Activated CD4-positive, alpha-beta memory T cell treated with anti-CD3 and anti-CD28 coated beads for 36 hours (primary cell): ENCODE measurements at places on chromosomes 1 and 21. TPM values are rescaled to one million over a fixed set of nuclear protein-coding genes. Genes with fewer than 3 reads are reported as not detected.

OR10Z1 gene
- not detected for total RNA-seq

SPRR1A gene
- total RNA-seq: not detected

FMO1 gene
- total RNA-seq: not detected

INPP5B gene
- 24.3 TPM for total RNA-seq

UTS2 gene
- not detected for total RNA-seq

C1orf167 gene
- not detected for total RNA-seq

DNA sequence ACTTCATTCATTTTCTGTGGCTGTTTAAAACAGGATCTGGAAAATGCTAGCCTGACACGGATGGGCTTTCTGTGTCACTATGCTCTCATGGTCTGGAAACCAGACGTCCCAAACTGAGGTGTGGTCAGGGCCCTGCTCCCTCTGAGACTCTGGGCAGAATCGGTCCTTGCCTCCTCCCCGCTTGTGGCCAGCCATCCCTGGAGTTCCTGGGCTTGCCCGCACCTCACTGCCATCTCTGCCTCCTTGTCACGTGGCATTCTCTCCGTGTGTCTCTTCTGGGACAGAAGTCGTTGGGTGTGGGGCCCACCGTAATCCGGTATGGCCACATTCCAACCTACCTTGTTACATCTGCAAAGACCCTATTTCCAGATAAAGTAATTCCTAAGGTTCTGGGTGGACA is 10.1 kb upstream of the ACTRT2 start:
- H3K4me3 ChIP-seq: no peak overlapping the region
- H3K36me3 ChIP-seq: peaks cover 2% of the 10 kb centered on the region
- H3K4me1 ChIP-seq: no peaks in the 10 kb centered on the region
- no peak overlapping the region for H3K27ac ChIP-seq
- DNase-seq: no peak

DNA sequence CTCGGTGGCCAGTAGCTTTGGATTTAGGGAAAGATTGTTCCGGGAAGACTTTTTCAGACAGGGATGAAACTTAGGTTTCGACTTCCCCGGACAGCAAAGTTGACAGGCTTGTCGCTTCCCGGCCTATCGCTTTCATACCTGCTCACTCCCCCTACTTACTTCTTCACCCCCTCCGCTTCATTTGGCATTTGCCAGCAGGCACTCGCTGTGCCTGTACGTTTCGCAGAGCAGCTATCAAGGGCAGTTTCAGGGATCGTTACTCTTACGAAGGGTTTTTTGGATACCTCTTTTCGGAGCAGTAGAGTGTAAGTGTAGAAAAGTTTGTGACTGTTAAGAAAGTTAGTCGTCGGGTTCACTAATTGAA is 393 bp downstream of the BLZF1 start:
- no peak overlapping the region for H3K4me3 ChIP-seq
- no peak overlapping the region for H3K27ac ChIP-seq
- H3K4me1 ChIP-seq: peaks cover 25% of the 10 kb centered on the region
- peaks cover 19% of the 10 kb centered on the region for H3K36me3 ChIP-seq

DNA sequence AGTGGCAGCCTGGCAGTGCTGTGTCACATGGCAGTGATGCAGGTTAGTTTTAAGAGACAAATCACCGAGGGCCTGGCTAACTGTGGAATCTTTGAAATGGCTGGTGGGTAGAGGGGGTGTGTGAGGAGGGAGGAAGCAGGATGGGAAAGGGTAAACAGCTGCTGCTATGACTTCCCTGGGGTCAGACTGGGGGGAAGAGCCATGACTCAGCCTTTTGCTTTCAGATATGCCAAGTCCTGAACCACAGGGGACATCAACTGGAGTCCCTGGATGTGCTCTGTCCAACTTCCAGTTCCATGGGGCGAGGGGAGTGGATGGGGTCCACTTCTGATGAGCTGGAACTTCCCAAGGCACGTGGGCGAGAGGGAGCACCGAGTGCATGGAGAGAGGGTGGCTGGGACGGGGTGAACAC is 121.1 kb upstream of the ADAR start:
- DNase-seq: peak; percentile 38
- peaks cover 16% of the 10 kb centered on the region for H3K27me3 ChIP-seq
- no peak overlapping the region for H3K4me3 ChIP-seq
- no peak overlapping the region for H3K27ac ChIP-seq

- H3K27ac ChIP-seq: peak overlapping the region; percentile 63
- H3K36me3 ChIP-seq: peaks cover 10% of the 10 kb centered on the region
- peaks cover 17% of the 10 kb centered on the region for H3K4me1 ChIP-seq
- DNase-seq: peak; percentile 34
These were observed 59.8 kb upstream of the MORC3 start for GRCh38 chr21:36260030-36260787.

- H3K4me1 ChIP-seq: peaks cover 28% of the 10 kb centered on the region
- peaks cover 39% of the 10 kb centered on the region for H3K27me3 ChIP-seq
- DNase-seq: no peak
- no peak overlapping the region for H3K4me3 ChIP-seq
- no peak overlapping the region for H3K27ac ChIP-seq
These were observed 163.2 kb upstream of the NBPF11 start for GRCh38 chr1:148315071-148315811.

GRCh38 chr1:3564921-3565831 is 46.1 kb downstream of the MEGF6 start:
- H3K4me3 ChIP-seq: no peak overlapping the region
- no peaks in the 10 kb centered on the region for H3K27me3 ChIP-seq
- no peak overlapping the region for H3K27ac ChIP-seq
- peak; percentile 28 for DNase-seq
- no peaks in the 10 kb centered on the region for H3K36me3 ChIP-seq

GRCh38 chr1:40808909-40809308 is 25.3 kb downstream of the KCNQ4 start:
- H3K4me1 ChIP-seq: peaks cover 19% of the 10 kb centered on the region
- H3K27me3 ChIP-seq: no peaks in the 10 kb centered on the region
- no peaks in the 10 kb centered on the region for H3K36me3 ChIP-seq

DNA sequence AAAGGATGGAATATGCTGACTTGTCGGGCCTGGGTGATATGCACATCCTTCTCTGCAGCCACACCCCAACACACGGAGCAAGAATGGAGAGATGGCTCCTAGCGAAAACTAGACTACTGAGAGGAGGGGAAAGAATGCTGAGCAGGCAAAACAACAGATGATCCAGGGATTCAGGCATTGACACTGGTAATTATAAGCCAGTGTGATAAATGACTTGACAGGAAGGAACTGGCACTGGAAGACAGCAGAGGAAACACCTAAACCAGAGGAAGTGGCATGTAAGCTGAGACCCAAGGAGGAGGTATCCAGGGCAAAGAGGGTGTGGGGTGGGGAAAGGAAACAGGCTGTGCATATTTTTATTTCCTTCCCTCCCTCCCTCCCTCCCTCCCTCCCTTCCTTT is 31.7 kb upstream of the KHDRBS1 start:
- DNase-seq: peak; percentile 45
- peak overlapping the region; percentile 78 for H3K27ac ChIP-seq
- no peaks in the 10 kb centered on the region for H3K27me3 ChIP-seq
- H3K4me1 ChIP-seq: peaks cover 43% of the 10 kb centered on the region
- no peaks in the 10 kb centered on the region for H3K36me3 ChIP-seq

GRCh38 chr1:1281533-1282321 is 1.5 kb downstream of the SCNN1D start:
- no peaks in the 10 kb centered on the region for H3K27me3 ChIP-seq
- H3K4me1 ChIP-seq: peaks cover 3% of the 10 kb centered on the region
- DNase-seq: peak; percentile 56
- H3K36me3 ChIP-seq: no peaks in the 10 kb centered on the region

DNA sequence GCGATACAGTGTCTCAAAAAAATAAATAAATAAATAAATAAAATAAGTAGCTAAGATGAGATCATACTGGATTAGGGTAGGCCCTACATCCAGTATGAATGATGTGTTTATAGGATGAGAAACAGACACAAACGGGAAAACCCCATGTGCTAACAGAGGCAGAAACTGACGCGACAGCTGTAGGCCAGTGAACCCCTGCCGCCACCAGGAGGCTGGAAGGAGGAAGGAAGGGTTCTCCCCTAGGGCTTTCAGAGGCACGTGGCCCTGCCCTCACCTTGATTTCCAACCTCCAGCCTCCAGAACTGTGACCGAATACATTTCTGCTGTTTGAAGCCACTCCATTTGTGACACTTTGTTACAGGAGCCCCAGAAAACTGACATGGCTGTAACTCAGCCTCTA is 38.5 kb downstream of the CHD5 start:
- H3K4me3 ChIP-seq: no peak overlapping the region
- H3K27me3 ChIP-seq: no peaks in the 10 kb centered on the region

DNA sequence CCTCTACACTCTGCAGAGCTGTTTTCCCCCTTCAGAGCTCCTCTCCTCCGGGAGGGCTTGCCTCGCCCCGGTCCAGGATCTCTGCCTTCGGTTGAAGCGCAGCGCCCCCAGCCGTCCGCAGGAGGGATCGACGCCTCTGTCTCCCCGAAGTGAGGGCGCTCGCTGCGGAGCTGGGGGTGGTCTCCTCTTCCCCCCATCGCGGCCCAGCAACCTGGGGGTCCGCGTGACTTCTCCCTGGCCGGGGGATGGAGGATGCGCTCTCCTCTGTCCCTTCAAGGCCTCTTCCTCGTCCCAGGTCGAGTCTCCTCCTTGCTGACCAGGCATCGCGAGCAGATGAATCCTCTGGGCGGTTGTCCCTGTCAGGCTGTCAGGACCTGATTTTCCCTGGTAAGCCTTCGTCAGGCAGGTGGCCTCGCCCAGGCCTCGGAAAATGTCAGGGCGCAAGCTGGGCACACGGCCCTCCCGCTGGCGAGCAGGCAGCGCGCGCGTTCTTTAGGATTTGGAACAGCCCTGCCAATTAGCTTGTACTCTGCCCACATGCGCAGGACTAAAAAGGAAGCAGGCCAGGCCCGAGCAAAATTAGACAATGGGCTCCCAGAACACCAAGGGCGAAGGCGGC is 90.5 kb downstream of the EDEM3 start:
- H3K4me3 ChIP-seq: no peak overlapping the region
- DNase-seq: peak; percentile 63
- no peaks in the 10 kb centered on the region for H3K36me3 ChIP-seq
- H3K27me3 ChIP-seq: peaks cover 17% of the 10 kb centered on the region
- H3K4me1 ChIP-seq: peaks cover 3% of the 10 kb centered on the region

DNA sequence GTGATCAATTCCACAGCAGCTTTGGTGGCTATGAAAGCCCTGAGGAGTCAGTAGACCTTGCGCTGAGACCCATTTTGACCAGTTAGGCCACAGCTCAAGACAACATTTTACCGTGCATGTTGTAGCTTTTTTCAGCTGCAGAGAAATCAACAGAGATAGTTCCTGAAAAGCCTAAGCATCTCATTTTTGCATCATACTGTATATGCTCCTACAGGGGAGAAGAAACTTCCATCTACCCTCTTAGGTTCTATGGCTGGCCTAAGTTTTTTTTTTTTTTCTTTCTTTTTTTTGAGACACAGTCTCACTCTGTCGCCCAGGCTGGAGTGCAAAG is 24.8 kb upstream of the EYA3 start:
- peaks cover 7% of the 10 kb centered on the region for H3K4me1 ChIP-seq
- H3K36me3 ChIP-seq: no peaks in the 10 kb centered on the region

- no peak overlapping the region for H3K4me3 ChIP-seq
- no peaks in the 10 kb centered on the region for H3K4me1 ChIP-seq
These were observed 233.4 kb downstream of the TM2D1 start for GRCh38 chr1:61491497-61491896.

DNA sequence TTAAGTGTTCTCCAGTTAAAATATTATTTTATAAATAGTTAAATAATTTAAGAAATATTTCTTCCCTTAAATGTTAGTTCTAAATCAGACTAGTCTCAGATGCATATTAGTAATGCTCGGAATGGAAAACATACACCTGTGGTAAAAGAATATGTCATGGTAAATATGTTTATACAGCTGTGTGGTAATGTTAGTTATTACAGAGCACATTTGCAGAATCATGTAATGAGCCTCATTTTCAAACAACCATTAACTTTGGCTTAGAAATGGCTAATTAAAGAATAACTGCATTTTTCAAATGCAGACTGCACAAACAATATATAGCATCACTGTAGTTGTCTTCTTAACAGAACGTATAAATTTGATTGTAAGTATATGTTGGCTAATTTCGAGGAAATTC is 90.3 kb downstream of the DISP1 start:
- H3K27me3 ChIP-seq: no peaks in the 10 kb centered on the region
- H3K36me3 ChIP-seq: peaks cover 8% of the 10 kb centered on the region
- H3K27ac ChIP-seq: no peak overlapping the region
- H3K4me1 ChIP-seq: no peaks in the 10 kb centered on the region

GRCh38 chr1:196877964-196878363 is 9.9 kb upstream of the CFHR4 start:
- H3K4me1 ChIP-seq: no peaks in the 10 kb centered on the region
- H3K27me3 ChIP-seq: peaks cover 3% of the 10 kb centered on the region
- no peak overlapping the region for H3K27ac ChIP-seq
- DNase-seq: no peak
- H3K36me3 ChIP-seq: no peaks in the 10 kb centered on the region
- H3K4me3 ChIP-seq: no peak overlapping the region

GRCh38 chr1:153180556-153180955 is 22.7 kb upstream of the LELP1 start:
- peaks cover 19% of the 10 kb centered on the region for H3K27me3 ChIP-seq
- H3K36me3 ChIP-seq: no peaks in the 10 kb centered on the region
- no peaks in the 10 kb centered on the region for H3K4me1 ChIP-seq
- DNase-seq: no peak
- H3K27ac ChIP-seq: no peak overlapping the region

DNA sequence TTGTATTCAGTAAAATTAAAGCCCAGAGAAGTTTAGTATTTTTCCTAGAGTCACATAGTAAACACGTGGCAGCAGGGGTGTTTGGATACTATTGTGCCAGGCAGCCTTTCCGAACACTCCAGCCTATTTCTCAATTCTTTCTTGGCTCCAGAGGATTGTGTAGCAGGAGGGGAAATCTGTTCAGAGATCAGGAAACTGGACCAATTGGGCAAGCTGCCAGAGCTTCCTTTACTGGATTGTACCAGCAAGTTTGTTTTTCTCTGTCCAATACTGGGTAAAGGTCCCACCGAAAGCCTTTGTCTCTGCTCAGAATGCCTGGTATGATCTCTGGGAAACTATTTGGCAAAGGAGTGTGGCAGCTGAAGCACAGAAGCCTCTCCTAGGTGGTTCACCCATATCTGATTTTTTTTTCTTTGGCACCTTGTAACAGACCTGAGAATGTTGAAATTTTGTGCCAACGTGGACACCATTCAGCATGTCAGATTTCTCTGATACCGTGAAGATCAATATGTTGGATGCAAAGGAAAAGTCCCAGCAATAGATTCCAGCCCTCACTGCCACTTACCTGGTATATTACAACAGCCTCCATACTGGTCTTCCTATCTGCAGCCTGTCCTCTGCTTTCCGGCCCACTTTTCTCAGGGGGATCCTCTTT is 126.2 kb downstream of the FGGY start:
- no peaks in the 10 kb centered on the region for H3K36me3 ChIP-seq
- H3K4me3 ChIP-seq: no peak overlapping the region
- no peak for DNase-seq
- H3K27me3 ChIP-seq: no peaks in the 10 kb centered on the region
